ENCODE measurements at places on chromosomes 16 and 17.

GRCh38 chr16:88019821-88020515, 68.7 kb downstream of the BANP start:
- DNase-seq: no peak

- DNase-seq: peak; percentile 39
Observed at GRCh38 chr17:77140878-77141767, at the start of gene SEC14L1. Gene SEC14L1, plus strand, starts transcription at chr17:77140969. Its CDS starts 2,628 bp downstream, at chr17:77143597.

DNA sequence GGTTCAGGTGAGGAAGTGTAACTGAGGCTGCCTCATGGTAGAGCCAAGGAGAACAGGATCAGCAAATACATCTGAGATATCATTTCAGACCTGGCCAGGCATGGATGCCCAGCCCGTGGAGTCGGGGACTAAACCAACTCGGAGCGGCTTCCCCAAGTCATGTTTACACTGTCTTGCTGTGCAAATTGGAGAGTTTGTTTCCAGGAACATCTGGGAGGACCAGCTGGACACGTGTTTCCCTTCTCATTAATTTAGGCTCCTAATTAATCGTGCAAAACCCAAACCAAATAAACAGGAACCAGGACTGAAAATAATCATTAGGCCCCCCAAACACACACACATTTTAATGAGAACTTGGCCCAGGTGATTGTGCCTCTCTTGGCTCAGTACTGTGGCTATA, 70.9 kb upstream of the SALL1 start:
- DNase-seq: no peak

- DNase-seq: no peak
Observed at GRCh38 chr16:30149250-30149930, 26.4 kb upstream of the MAPK3 start.

DNA sequence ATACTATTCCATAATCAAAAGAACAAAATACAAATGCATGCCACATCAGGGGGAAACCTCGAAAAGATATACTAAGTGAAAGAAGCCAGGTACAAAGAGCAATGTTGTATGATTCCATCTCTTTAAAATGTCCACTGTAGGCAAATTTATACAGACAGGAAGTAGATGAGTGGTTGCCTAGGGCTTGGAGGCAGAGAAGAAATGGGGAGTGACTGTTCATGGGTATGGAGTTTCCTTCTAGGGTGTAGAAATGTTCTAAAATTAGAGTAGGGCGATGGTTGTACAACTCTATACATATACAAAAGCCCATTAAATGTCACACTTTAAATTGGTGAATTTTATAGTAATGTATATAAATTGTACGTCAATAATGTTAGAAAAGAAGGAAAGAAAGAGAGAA, 128.1 kb downstream of the MAF start:
- DNase-seq: no peak

DNA sequence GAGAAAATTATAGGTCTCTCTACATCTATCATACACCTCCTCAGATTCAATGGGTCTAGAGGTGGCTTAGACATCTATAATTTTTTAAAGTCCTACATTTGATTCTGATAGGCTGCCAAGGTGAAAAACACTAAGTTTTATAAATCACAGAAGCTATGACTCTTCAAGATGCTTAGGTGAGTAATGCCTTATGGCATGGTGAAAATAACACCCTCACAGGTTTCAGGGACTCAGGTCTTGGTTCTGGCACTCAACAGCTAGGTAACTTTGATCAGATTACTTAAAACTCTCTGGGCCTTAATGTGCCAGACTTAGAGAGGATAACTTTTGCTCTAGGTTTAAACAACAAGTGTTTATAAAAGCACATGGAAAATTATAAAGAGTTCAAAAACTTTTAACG, 2.0 kb upstream of the COX10 start:
- no peak for DNase-seq

DNA sequence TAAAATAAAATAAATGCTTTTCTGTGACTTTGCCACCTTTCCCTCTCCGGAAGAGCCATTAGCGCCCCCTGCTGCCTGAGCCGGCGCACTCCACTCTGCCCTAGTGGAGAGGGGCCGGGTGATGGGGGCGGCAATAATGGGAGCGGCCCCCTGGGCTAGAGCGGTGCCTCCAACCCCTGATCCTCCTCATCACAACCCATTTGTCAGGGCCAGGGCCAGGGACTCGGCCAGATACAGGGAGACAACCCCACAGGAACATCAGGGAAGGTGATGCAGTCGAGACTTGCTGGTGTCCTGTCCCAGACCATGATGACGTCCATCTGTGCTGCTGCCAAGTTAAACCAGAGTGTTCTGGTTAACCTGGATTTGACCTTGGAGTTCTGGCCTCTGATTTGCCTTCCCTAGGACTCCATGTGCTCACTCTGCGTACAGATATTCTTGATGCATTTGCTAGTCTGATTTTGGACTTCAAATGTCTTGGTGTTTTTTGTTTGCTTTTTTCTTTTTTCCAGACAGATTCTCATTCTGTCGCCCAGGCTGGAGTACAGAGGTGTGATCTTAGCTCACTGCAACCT, 46.1 kb upstream of the BPTF start:
- no peak for DNase-seq

DNA sequence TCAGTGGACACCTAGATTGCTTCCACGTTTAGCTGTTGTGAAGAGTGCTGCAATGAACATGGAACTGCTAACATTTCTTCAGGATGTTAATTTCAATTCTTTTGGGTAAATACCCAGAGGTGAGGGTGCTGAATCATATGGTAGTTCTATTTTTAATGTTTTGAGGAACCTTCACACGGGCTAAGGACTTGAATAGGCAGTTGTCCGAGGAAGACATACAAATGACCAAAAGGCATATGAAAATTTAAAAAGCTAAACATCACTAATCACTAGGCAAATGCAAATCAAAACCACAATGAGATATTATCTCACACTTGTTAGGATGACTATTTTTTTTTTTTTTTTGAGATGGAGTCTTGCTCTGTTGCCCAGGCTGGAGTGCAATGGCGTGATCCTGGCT, 173.3 kb downstream of the PRKCB start:
- no peak for DNase-seq

DNA sequence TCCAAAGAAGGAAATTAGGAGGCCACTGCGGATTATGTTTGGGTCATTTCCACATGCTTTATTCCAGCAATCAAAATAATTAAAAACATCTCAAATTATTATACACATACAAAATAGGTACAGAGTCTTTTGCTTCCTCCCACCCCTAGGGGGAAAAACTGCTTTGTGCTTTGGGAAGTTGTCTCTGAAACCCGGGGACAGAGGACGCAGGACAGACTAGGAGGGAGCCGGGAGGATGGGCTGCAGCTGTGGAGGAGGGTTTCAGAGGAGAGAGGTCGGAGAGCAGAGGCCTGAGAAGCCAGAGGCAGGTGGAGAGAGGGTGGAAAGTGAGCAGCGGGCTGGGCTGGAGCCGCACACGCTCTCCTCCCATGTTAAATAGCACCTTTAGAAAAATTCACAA, 17.4 kb downstream of the COL1A1 start:
- DNase-seq: no peak

- no peak for DNase-seq
Observed at GRCh38 chr17:37098910-37099664, 150.3 kb downstream of the AATF start.

DNA sequence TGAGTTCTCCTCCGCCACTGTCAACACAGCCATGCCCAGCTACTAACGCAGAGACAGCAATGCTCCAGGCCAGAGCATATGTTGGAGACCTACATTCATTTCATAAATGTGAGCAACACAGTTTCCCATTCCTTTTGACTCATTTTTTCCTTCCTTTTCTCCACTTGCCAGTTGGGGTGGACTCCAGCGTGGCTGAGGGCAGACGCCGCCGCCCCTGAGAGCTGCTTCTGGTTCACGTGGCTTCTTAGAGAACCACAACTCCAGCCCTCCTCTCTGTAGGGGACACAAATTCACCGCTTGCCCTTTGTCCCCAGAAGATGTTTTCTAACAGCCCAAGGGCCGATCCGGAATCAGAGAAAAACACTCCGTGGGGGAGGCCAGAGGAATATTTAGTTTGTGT, 45.8 kb upstream of the ZCCHC14 start:
- DNase-seq: no peak

DNA sequence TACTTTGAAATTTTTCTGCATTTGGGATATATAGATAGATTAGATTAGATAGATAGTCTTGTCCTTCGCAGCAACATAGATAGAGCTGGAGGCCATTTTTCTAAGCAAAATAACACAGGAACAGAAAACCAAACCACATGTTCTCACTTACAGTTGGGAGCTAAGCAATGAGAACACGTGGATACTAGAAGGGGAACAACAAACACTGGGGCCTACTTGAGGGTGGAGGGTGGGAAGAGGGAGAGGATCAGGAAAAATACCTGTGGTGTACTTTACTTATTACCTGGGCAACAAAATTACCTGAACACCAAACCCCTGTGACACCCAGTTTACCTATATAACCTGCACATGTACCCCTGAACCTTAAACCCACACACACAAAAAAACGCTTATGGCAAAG, 14.3 kb downstream of the PRKAR1A start:
- DNase-seq: no peak

- DNase-seq: peak; percentile 39
Observed at GRCh38 chr16:30184096-30184890, 891 bp downstream of the CORO1A start.

GRCh38 chr16:83682868-83683235, 124.9 kb upstream of the HSBP1 start:
- no peak for DNase-seq

DNA sequence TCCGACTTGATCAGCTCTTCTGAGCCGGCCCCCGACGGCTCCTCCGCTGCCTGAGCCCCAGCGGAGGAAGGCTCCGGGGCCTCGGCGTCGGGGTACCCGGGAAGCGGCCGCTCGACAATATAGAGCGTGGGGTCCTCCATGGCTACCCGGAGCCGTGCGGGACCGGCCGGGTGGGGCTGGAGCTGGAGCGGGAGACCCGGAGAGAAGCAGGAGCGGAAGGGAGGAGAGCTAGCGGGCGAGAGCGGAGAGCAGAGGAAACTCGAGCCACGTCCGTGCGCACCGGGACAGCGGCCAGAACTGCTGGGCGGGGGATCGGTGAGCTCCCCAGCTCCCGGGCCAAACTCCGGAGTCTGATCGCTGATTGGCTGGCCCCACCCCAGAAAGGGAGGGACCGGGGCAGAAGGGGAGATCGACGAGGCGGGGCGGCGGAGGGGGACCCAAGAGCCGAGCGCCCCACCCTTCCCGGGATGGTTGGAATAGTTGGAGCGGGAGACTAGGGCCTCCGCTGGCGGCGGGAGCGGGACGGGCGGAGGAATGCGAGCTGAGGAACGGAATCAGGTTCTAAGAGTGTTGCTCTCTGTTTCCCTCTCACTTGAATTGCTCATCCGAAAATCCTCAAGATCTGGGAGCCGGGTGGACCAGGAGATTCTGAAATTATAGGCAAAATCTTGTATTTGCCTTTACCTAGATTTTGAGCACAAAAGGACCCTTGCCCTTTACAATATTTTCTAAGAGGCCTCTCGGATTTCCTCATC, at the start of gene CAVIN1:
Gene CAVIN1, minus strand, starts transcription at position 299 of the 755 bp plus-strand sequence. Its CDS starts 159 bp downstream, at position 140.
- DNase-seq: peak; percentile 88

- DNase-seq: no peak
Observed at GRCh38 chr17:72177738-72178137, 56.9 kb downstream of the SOX9 start.

GRCh38 chr17:22337467-22337866, 645.1 kb downstream of the KCNJ18 start:
- DNase-seq: no peak

GRCh38 chr17:74149597-74150427, 53.7 kb upstream of the RPL38 start:
- peak; percentile 63 for DNase-seq

DNA sequence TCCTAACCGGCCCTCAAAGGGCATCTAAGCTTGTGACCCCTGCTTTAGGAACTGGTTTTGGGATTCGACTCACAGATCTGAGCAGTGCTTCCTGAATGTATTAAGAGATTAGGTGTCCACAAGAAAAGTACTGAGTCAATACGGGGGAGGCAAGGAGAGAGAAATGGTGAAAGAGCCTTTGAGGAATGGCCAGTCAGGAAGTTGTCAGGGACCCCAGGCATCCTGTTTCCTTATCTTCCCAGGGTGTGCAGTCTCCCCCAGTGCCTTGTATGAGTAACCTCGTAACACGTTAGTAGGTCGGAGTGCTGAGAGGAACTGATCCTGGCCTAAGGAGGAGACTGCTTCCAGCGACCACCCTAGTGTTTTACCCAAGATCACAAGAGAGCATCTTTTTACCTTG, 16.4 kb upstream of the TMED6 start:
- DNase-seq: no peak

DNA sequence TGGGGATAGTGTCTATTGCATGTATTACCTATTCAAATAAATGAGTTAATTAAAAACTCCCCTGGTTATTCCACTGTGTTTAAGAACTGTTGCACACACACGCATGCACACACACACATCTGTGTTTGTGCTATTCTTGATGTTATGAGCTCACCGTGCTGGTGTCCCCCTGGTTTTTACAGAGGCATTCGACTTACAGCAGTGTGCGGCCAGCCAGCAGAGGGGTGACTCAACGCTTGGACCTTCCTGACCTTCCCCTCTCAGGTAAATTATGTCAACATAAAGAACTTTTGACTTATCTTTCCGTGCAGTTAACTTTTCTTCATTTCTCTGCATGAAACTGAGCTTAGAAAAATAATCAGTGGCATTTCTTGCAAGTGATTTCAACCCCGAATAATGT, 214.0 kb downstream of the LGALS9B start:
- DNase-seq: no peak

- DNase-seq: no peak
Observed at GRCh38 chr16:60432472-60432871, 1603.8 kb downstream of the CDH8 start.

- no peak for DNase-seq
Observed at GRCh38 chr17:81223762-81224130, 981 bp upstream of the CEP131 start.

GRCh38 chr16:87963400-87963799, 12.2 kb downstream of the BANP start:
- DNase-seq: no peak

DNA sequence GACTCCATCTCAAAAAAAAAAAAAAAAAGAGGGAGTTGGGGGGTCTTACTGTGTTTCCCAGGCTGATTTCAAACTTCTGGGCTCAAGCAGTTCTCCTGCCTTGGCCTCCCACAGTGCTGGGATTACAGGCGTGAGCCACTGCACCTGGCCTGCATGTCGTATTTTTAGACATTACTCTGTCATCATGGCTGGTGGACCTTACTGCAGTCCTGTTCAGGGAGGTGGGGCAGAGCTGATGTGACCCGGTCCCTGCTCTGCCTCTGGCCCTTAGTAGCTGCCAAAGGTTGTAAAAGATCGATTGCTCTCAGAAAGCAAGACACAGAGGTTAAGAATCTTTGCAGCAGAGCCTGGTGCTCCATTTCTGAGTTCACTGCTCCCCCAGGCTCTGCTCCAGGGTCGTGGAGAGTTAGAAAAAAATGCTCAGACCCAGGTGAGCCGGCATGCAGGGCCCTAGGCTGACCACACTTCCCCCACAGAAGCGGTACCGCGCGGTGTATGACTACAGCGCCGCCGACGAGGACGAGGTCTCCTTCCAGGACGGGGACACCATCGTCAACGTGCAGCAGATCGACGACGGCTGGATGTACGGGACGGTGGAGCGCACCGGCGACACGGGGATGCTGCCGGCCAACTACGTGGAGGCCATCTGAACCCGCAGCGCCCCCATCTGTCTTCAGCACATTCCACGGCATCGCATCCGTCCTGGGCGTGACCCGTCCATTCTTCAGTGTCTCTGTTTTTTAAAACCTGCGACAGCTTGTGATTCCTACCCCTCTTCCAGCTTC, 7.1 kb upstream of the LASP1NB start:
- DNase-seq: no peak

- no peak for DNase-seq
Observed at GRCh38 chr17:13690806-13691205, 89.1 kb upstream of the HS3ST3A1 start.

GRCh38 chr16:87860553-87861299, 8.6 kb downstream of the SLC7A5 start:
- DNase-seq: no peak

- no peak for DNase-seq
Observed at GRCh38 chr16:81843683-81844082, 64.6 kb downstream of the PLCG2 start.

All from posterior cingulate gyrus (tissue), 11 donors.